ENCODE measurements at places on chromosomes 6 and 20. TPM values are rescaled to one million over a fixed set of nuclear protein-coding genes. Genes with fewer than 3 reads are reported as not detected.

GRCh38 chr20:8298426-8299043, 166.5 kb downstream of the PLCB1 start:
- no peak for DNase-seq

DNA sequence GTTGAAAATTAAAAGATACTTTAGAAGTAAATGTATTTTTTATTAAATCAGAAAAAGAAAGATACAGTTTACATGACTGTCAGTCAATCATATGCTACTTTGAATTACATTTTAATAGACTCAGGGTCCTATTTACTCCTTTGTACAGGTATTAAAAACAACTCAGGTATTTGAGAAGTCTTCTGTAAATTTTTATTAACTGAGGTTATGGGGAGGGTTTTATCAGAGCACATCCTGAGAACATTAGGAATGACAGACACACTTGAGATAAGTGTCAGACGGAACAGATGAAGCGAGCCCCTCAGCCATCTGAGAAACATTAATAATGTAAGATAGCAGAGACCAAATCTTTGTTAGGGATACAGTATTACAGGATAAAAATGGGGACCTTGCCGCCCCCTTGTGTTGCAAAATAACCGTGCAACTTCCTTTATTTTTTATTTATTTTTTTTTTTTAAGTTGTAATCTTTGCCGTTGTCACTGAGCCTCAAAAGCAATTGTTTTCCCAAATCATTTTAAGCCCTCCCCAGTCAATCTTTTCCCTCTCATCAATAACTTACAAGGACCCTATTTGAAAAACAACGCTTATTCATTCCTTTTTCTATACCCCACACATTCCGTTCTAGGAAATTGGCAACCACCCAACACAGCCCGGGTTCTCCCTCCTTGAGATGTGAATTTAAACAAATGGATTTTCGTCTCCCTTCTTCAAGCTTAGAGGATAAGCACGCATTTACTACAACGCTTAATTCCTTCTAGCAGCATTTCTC, 126.7 kb downstream of the BCAS1 start:
- DNase-seq: no peak

Gene PROKR2
- not detected for total RNA-seq

- no peak for DNase-seq
Observed at GRCh38 chr20:61798632-61799031, 267.0 kb downstream of the TAF4 start.

DNA sequence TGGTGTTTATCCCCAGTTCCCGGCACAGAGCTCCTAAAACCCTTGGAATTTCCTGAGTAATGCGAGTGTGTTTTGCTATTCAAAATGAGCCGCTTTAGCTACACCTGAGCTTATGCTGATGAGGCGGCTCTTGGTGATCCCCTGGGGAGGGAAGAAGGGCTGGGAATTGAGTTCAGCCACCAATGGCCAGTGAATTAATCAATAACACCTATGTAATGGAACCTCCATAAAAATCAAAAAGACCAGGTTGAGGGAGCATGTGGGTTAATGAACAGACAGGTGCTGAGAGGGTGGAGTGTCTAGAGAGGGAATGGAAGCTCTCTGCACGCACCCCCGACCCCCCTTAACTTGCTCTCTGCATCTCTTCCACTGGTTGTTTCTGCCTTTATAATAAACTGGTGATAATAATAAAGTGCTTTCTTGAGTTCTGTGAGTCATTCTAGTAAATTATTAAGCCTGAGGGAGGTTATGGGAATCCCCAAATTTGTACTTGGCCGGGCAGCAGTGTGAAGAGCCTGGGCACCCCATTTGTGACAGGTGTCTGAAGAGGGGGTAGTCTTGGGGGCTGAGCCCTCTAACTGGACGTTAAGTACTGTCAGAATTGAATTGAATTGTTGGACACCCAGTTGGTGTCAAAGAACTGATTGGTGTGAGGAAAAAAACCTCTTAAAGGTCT, 24.6 kb upstream of the SERPINB1 start:
- no peak for DNase-seq

- no peak for DNase-seq
Observed at GRCh38 chr20:57683287-57683686, 26.5 kb downstream of the PMEPA1 start.

- DNase-seq: no peak
Observed at GRCh38 chr6:18179770-18180356, 24.6 kb downstream of the KDM1B start.

DNA sequence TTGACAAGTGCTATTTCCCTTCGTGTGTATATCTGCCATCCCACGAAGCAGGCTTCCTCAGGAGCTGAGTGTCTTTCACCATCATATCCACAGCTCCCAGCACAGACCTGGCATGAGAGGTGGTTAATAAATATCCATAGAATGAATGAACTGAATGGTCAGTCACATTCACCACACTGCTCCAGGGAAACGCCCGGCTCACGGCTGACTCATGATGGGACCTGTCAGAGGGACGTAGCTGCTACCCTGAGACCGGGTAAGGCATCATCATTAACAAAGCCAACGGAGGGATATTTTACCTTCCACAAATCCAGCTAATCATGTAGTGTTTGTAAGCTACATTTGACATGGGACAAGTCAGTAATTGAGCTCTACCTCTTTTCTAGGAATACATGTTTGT, 12.5 kb downstream of the AGPAT4 start:
- no peak for DNase-seq

Measured in activated T-helper 1 cell treated with anti-CD3 and anti-CD28 coated beads, Interleukin-12 subunit alpha, Interleukin-12 subunit beta, Interleukin-2, Interleukin-4 antibody, amounts not matched to agents 30 ng/mL and 10 ng/mL and 1 ng/mL, durations not matched to agents 14 hours and 24 hours and 36 hours (primary cell).